ENCODE measurements at places on chromosomes 5 and 9.

DNA sequence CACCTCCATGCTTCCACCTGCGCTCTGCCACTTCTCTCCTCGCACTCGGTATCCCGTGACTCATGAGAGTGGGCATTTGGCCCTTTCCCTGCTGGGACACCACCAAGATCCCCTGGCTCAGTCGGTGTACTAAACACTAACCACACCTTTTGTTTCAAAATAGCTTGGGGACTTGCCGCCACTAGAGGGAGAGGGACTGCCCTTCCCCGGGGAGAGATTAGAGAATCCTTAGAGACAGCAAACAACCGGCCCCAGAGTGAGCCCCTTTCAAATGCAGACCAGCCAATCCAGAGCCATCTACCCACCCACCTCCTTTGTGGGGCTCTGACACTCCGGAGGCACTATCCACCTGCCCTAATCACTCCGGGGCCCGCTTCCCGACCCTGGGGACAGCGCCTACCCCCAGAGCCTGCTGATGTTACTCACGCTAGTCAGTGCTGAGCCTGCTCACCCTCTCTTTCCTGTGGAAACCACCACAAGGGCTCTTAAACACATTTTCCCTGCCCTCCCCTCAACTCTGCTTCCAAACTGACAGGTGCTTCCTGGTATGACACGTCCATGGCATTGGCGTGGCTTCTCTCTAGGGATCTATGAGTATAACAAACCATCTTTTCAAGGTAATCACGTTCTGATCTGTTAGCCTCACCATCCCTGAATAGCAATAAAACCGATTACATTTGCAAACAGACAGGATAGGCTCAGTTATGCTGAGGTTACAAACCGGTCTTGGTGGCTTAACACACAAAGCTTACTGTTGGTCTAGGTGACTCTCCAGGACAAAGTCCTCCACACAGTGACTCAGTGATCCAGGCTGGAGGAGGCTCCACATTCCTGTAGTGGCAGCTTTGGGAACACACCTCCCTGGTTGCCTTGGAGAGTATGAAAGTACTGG is 180.1 kb upstream of the MVB12B start:
- no peak for DNase-seq

GRCh38 chr5:147372191-147372590 is 137.4 kb downstream of the STK32A start:
- no peak for DNase-seq

DNA sequence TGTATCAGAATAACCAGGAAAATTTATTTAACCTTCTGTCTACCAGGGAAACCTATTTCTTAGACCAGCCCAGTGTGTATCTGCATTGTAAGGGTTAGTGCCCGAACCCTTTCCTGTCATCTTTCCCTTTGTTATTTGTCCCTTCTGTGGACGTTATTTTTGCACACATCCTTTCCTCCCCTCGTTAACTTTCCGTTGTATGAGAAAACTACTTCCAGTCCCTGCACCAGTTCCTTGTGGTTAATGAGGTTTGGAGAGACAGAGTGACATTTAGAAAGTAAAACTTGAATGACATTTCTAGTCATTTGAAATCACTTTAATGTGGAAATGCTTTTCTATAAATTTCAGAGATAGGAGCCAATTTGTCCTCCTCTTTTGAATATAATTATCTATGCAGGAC is 4.3 kb upstream of the IFNB1 start:
- no peak for DNase-seq

GRCh38 chr5:103466495-103466894 is 96.1 kb downstream of the NUDT12 start:
- no peak for DNase-seq

DNA sequence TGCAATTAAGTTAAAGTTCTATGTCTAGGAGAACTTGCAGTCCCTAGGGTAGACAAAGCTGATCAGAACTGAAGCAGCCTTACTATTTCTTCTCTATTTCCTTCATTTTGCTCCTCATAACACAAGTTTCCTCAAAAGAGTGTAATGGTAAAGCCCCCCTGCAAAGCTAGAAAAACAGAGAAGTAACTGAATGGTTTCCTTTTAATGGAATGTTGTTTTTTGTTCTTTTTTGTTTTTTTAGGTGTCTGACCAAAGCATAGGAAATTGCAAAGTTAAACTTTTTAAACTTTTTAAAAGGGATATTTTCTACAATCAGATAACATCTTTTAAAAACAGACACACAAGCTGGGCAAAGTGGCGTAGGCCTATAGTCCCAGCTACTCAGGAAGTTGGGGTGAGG is 145.7 kb downstream of the TLE1 start:
- no peak for DNase-seq

- no peak for DNase-seq
These were observed 273.3 kb upstream of the ADAMTS16 start for GRCh38 chr5:4866817-4867216.

- no peak for DNase-seq
These were observed 181.2 kb downstream of the PIK3R1 start for GRCh38 chr5:68396722-68397121.

All from stimulated activated CD4-positive, alpha-beta T cell treated with anti-CD3 and anti-CD28 coated beads, Interleukin-4, amount 100 ng/mL, for 4 hours (primary cell).